ENCODE measurements at places on chromosomes 16 and 17.

GRCh38 chr17:16417896-16418684 is 2.7 kb downstream of the TRPV2 start:
- no peak for DNase-seq

DNA sequence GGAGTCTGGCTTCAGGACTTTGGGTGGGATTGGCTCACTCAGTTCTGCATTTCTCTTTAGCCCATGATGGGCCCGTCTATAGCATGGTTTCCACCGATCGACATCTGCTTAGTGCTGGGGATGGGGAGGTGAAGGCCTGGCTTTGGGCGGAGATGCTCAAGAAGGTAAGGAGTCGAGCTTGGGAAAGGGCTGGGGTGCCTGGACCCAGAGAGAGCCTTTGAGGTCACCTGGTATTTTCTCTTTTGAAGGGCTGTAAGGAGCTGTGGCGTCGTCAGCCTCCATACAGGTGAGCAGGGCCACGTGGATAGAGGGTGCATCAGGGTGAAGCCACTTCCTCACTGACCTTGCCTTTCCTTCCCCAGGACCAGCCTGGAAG is 2.2 kb downstream of the THOC6 start:
- no peak for DNase-seq

DNA sequence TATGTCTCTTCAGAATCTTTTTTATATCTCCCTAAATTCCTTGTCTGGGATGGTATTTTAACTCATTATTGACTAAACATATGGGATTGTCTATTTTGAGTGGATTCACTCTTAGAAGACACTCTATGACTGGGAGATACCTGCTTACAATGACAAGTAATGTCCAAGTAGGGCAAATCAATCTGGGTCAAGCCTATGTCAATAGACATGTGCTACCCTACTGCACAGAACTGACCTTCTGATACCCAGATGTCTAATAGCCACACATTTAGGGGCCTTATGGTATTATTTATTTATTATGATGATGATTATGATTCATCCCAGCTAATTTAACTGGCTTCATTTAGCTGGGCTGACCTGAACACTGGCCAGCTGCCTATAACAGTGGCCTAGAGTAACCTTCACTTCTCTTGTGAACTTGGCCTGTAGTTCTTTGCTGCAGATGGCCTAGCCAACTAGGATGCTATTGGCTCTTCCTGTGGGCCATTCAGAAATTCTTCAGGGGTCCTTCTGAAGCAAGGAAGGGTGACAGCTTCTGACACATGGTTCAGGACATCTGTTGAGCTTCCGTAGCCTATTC is 138.0 kb downstream of the ANKFN1 start:
- DNase-seq: no peak

- no peak for DNase-seq
Observed at GRCh38 chr16:88570691-88571092, 489 bp downstream of the ZC3H18 start.

DNA sequence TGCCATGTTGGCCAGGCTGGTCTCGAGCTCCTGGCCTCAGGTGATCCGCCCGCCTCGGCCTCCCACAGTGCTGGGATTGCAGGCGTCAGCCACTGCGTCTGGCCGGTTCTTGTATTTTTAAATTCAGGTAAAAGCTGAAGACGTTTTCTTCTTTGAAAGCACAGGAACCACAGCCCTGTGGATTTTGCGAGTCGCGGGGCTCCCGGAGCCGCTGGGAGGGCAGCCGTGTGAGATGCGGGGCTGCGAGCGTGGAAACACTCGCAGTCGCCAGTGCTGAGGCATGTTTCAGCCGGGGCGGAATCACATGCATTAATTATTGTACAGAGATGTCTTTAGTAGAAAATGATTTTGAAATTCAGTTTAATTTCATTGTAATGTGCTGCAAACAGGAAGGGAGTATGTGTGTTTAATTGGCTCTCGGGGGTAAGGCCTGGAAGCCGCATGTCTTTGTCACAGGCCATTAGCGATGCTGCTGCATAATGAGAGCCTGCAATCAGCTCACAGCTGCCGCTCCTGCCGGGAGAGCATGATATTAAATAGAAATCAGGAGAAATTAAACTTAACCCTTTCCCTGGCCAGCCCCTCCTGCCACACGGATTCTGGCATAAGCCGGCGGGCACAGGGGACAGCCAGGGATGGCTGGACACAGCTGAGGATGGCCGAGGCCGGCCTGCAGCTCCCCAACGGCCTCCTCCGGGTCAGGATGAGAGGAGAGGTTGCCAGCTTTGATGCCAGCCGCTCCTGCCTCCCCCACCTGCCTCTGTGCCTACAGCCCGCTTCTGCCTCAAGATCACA is 35.4 kb upstream of the CDH15 start:
- no peak for DNase-seq

DNA sequence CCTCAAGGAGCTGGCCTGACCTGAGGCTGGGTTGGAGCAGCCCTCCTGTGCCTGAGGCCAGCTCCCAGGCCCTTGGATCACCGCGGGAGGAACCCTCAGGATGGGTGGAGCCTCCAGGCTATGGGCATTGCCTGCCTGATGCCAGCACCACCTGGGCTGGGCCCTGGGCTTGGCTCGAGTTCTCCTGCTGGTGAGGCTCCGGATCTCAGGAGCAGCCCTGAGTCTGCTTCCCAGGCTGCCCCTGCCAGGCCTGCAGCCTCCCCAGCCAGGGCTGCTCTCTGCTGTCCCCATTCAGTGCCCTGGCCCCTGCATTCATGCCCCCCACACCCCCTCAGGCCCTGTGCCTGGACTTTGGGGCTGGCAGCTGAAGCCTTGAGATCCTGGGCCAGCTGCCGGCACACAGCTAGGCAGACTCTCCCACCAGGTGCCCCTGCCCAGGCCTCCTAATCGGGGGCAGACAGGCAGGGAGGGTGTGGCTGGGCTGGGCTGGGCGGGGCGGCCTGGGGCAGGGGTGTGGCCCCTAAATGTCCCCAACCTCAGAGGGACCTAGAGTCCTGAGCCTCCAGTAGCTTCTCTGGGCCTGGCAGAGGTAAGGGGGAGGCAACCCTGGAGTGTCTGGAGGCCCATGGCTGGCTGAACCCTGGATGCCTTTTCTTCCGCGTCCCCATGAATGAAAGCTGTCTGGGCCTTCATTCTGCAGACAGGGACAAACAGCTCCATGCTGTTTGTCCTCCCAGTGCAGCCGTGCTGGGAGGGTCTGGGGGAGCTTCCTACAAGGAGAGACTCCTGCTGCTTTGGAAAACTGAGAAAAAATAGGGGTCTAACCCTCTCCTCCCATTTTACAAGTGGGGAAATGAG is 1.1 kb upstream of the PIGQ start:
- no peak for DNase-seq
